ENCODE measurements at places on chromosomes 4 and X.

- DNase-seq, result no peak
Observed at GRCh38 chr4:19945501-19945900, 306.2 kb upstream of the SLIT2 start.

- no peak for DNase-seq
Observed at GRCh38 chr4:16026160-16026761, 57.6 kb downstream of the PROM1 start.

DNA sequence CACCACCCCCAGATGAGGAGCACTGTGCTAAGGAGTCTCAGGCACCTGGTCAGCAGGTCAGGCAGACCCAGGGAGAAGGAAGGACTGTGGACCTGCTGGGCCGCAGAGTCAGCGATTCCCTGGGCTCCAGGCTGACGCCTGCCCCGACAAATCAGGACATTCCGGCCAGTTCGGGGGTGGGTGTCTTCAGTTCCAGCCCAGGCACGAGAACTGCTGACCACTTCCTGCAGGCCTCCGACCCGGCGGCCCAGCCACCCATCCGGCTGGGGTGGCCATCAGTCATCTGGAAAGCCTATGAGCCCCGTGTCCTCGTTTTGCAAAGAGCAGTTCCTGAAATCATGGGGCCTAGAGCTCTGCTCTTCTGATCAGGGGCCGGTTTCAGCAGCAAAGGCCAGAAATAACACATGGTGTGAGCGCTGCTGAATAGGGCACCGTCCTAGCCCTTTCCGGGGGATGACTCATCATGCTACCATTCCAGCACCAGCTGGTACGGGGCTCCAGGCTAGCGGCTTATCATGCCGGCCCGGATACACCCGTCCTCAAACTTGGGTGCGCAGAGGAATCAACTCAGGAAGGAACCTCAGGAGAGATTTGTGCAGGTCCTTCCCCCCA is 7.8 kb upstream of the SH3TC1 start:
- DNase-seq, result no peak

GRCh38 chr4:158219623-158220022 is 9.3 kb downstream of the TMEM144 start:
- no peak for DNase-seq

- no peak for DNase-seq
Observed at GRCh38 chr4:66568001-66568400, 897.7 kb upstream of the EPHA5 start.

GRCh38 chr4:150973626-150974251 is 41.3 kb downstream of the LRBA start:
- DNase-seq, result no peak

DNA sequence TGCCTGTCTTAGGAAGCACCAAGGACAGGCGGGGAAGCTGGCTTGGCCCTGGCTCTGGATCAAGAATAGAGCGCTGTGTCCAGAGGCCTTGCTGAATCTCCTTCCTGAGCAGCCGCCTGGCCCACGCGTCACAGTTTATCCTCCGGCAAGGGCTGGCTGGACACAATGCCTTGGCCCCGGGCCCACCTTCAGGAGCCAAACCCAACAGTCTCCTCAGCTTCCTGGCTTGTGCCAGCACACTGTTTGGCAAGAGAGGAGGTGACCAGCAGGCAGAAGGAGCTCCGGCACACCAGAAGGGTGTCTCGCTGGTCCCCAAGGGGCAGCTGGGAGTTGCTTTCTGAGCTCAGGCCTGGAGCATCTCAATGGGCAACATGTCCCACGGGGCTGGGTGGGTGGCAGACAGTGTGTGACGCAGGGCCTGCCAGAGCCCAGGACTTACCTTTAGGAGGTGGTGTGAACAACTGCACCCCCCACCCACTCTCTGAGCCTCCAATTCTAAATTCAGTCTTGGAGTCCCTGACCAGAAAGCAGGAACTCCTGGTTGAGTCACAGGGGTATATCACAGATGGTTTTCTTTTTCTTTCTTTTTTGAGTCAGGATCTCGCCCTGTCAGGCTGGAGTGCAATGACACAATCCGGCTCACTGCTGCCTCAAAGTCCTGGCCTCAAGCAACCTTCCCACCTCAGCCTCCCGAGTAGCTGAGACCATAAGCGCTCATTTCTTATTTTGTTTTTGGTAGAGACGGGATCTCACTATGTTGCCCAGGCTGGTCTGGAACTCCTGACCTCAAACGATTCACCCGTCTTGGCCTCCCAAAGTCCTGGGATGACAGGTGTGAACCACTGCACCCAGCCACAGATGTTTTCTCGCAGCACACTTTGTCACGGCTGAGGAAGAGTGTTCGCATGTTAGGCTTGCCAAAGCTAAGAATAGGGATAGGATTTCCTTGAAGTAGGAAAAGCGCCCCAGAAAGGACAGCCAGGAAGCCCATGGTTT is 361.2 kb downstream of the BCOR start:
- DNase-seq, result no peak

DNA sequence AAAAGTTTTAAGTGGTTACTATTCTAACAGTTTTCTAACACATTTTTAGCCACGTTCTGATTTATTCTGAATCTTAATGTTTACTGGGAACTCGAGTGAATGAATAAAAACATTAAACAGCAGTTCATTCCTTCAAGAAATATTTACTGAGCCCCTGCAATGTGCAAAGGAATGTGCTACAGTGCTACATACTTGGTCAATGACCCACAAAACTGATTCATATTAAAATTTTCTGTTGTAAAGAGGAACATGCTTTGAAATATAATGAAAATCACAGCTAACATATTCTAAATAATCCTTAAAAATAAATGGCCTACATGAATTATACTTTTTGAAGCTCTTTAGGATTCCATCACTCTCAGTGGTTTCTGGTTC is 78.7 kb downstream of the ARAP2 start:
- no peak for DNase-seq

- DNase-seq, result no peak
Observed at GRCh38 chr4:113450295-113451080, 311.1 kb downstream of the CAMK2D start.

DNA sequence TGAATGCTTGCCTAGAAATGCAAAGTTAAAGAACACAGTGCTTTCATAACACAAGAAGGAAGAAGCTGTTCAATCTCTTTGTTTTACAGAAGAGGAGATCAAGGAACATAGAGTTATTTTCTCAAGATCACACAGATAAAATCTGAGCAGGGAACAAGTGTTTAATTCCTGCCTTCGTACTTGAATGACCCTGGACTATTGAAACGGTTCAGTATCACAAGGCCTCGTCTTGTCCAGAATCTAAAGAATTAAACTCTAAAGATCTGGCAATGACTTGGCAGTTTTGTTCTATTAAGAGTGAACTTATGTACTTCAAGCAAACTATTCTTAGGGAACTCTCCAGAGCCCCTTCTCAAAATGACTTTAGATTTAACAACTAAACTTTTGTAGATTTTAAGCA is 97.7 kb downstream of the ANXA5 start:
- no peak for DNase-seq

- no peak for DNase-seq
Observed at GRCh38 chrX:49278081-49278480, 8.5 kb downstream of the PPP1R3F start.

GRCh38 chr4:113336556-113336955 is 287.1 kb downstream of the ANK2 start:
- no peak for DNase-seq

GRCh38 chrX:42128587-42128986 is 205.2 kb upstream of the CASK start:
- no peak for DNase-seq

- DNase-seq, result no peak
Observed at GRCh38 chr4:154314248-154314647, 177.4 kb downstream of the DCHS2 start.

DNA sequence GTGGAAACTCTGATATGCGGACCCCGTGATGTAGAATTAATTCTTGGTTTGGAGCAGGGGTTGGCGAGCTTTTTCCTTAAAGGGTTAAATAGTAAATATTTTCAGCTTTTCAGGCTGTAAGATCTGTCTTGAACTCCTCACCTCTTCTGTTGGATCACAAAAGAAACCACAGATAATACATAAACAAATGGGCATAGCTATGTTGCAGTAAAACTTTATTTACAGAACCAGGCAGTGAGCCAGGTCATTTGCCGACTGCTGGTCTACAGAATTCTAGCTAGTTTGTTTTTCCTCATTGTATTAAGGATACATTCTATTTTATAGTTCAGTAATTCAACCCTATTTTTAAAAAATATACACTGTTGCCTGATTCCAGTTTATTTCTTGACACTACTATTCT is 116.6 kb downstream of the PAPSS1 start:
- no peak for DNase-seq
